Vagina (tissue), 2 donors: ENCODE measurements at places on chromosomes 1 and 21.

GRCh38 chr1:7366955-7367665 lies 404.0 kb upstream of the VAMP3 start:
- no peak for DNase-seq

- no peak for DNase-seq
Observed at GRCh38 chr21:42396799-42397745, 1.2 kb upstream of the TMPRSS3 start.

GRCh38 chr1:29454616-29455380 lies 218.5 kb downstream of the PTPRU start:
- no peak for DNase-seq

- no peak for DNase-seq
Observed at GRCh38 chr21:42427809-42428419, 24.2 kb downstream of the UBASH3A start.

- no peak for DNase-seq
Observed at GRCh38 chr1:235417086-235417697, 50.0 kb downstream of the TBCE start.

- DNase-seq: no peak
Observed at GRCh38 chr1:236815941-236816340, 20.8 kb downstream of the MTR start.

DNA sequence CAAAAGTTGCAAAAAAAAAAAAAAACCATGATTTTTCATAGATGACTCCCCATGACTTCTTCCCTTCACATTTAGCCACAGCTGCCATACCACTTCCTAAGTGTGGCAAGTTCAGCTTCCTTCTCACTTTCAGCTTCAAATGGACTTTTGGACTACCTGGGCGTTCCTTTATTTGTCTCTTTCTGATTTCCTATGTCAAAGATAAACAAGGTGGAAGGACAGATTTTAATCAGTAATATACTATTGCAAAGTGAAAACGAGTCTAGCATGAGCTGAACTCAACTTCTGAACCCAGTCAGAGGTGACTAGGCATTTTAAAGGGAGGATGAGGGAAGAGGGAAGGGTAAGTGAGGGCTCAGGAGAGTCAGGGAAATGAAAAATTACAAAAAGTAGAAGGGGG lies 14.4 kb upstream of the SCCPDH start:
- DNase-seq: no peak

GRCh38 chr1:155003766-155004351 lies 1.3 kb downstream of the ZBTB7B start:
- DNase-seq: peak; percentile 91

GRCh38 chr1:33060579-33061083 lies 20.3 kb upstream of the AZIN2 start:
- DNase-seq: no peak

GRCh38 chr21:34843562-34843961 lies 174.8 kb downstream of the CLIC6 start:
- no peak for DNase-seq

- no peak for DNase-seq
Observed at GRCh38 chr1:159030877-159031447, 21.3 kb downstream of the IFI16 start.

- no peak for DNase-seq
Observed at GRCh38 chr1:174550296-174550695, 102.5 kb downstream of the GPR52 start.

DNA sequence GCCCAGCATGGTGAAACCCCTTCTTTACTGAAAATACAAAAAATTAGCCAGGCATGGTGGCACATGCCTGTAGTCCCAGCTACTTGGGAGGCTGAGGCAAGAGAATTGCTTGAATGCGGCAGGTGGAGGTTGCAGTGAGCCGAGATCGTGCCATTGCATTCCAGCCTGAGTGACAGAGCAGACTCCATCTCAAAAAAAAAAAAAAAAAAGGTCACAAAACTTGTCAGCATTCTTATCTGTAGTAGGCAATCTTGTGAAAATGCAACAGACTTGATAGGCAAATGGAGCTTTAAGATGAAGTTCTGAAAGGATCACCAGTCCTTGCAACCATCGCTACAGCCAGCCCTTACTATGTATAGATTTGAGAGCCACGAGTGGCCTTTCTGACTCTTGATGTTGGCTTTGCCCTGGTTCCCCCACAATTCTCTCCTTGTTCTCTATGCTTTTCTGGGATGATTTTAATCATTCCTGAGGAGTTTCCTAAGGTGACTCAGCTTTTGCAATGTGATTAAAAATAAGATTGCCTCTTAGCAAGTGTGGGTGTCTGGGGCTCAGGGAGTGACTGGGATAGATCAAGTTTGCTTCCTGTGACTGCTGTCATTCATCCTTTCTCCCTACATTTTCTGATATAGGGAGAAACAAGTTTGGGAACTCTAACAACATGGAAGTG lies 7.1 kb upstream of the MAP1LC3C start:
- DNase-seq: no peak

GRCh38 chr1:16971341-16972188 lies 8.9 kb downstream of the MFAP2 start:
- no peak for DNase-seq

GRCh38 chr1:28028873-28029654 lies 59.3 kb downstream of the EYA3 start:
- DNase-seq: no peak

DNA sequence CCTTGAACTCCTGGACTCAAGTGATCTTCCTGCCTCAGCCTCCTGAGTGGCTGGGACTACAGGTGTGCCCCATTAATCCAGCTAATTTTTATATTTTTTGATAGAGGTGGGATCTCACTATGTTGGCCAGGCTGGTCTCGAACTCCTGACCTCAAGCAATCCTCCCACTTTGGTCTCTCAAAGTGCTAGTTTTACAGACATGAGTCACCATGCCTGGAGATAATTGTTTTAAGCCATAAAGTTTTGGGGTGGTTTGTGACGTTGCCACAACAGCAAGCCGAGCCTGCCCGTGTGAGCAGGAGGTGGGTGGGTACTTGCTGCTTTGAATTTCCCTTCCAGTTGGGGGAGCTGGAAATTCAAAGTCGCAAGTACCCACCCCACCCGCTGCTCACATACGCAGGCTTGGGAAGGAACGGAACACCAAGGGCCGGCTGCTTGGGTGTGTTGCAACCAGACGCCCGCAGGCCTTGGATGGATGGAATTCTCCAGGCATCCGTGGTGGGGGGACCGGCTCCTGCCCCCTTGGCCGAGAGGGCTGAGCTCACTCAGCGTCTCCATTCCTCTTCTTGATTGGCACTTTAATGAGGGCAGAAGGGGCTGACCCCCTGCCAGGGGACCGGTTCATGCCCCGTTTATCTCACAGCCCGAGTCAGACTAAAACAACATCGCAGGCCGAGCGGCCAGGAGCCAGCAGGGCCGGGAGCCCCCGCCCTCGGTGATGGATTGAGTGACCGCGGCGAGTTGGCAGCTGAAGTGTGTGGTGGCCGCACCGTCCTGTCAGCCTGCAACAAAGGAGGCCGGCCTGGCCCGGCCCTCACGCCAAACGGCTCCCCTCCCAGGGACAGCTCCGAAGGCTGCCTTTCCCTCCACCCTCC lies 78.1 kb downstream of the DHRS3 start:
- no peak for DNase-seq

DNA sequence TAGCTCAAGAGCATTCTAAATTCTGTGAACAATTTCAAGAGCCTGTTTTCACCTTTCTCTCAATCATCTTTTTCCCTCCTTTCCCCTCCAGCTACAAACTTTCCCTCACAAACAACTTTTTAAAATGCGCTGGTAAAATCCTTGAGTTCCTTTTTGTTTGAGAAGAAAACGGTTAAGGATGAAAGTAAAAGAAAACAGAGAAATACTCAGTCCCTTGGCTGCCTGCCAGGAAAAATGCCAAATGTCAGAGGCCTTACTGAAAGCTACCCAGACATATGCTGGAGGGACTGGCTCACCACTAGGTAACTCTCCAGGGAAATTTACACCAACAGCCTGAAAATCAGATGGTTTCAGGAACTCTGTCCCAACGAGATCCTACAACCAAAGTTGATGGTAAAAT lies 11.0 kb upstream of the SERBP1 start:
- DNase-seq: no peak

GRCh38 chr1:150083907-150084306 lies 16.3 kb downstream of the VPS45 start:
- DNase-seq: no peak

GRCh38 chr1:68280286-68280685 lies 48.0 kb upstream of the WLS start:
- no peak for DNase-seq

DNA sequence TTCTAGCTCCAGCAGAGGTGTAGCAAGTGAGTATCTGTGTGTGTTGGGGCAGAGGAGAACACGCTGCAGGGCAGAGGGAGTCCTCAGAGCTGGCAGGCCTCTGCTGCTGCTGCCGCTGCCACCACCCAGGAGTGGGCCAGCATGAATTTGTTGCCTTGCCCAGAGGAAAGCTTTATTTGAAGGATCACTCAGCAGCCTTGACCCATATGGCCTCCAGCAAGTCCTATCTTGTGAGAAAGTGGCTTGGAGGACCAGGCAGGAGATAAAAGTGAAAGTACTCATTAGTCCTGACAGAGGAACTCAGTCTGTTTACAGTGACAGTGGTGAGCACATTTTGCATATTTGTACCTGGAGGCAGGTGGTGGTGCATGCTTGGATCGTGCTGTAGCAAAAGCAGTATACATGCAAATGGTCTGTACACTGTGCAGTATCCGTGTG lies 3.1 kb downstream of the TRAF5 start:
- peak; percentile 62 for DNase-seq

DNA sequence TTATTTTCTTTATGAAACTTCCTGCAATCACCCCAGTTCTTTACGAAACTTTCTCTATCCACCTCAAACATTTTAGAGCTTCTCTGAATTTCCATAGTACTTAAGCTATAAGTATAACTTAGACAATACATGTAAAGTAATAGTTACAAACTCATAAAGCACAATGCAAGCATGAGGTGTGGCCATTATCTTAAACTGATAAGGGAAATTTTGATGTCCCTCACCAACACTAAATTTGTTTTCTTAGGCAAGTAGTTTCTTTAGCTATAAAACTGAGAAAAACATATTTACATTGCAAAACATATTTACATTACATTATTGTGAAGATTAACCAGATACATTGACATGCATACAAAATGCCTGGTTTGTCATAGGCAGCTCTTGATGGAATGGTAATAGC lies 146.4 kb upstream of the ATP1B1 start:
- no peak for DNase-seq

DNA sequence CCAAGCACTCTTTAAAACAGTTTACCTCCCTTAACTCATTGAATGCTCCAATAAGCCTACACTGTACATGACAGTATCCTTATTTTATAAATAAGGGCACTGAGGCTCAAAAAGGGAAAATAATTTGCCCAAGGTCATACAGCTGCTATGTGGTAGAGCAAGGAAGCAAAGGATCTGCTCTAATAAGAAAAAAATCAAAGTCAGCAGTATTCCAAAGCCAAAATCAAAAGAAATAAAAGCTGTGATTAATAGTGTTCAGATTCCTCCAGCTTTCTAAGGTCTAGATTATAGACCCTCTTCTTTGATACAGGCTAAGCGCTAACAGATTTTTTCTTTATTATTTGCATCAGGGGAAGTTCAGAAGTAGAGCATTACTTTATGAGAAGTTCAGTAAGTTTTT lies 39.3 kb downstream of the IL12RB2 start:
- DNase-seq: no peak

DNA sequence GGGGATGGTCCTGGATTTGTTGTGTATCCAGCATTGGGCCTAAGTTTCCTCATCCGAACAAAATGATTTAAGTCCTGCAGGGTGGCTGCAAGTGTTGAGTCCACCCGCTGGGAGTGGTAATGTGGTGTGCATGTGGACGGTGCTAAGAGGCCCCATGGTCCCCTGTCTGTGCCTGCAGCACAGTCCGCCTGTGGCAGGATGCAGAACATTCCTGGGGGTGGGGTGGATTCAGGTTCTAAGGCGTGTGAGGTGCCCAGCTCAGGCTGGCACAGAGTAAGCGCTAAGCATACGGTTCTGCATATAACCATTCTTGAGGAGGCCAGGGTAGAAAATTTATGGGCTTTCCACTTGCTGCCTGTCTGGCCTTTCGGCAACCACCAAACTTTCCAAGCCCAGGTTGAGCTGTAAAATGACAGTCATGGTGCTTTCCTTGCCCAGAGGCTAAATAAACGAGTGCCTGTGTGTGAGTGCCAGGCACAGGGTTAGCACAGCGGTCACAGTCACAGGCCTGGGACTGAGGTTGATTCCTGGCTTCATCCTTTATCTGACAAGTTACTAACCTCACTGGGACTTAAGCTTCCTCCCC lies 30.7 kb downstream of the SLC2A1 start:
- no peak for DNase-seq

DNA sequence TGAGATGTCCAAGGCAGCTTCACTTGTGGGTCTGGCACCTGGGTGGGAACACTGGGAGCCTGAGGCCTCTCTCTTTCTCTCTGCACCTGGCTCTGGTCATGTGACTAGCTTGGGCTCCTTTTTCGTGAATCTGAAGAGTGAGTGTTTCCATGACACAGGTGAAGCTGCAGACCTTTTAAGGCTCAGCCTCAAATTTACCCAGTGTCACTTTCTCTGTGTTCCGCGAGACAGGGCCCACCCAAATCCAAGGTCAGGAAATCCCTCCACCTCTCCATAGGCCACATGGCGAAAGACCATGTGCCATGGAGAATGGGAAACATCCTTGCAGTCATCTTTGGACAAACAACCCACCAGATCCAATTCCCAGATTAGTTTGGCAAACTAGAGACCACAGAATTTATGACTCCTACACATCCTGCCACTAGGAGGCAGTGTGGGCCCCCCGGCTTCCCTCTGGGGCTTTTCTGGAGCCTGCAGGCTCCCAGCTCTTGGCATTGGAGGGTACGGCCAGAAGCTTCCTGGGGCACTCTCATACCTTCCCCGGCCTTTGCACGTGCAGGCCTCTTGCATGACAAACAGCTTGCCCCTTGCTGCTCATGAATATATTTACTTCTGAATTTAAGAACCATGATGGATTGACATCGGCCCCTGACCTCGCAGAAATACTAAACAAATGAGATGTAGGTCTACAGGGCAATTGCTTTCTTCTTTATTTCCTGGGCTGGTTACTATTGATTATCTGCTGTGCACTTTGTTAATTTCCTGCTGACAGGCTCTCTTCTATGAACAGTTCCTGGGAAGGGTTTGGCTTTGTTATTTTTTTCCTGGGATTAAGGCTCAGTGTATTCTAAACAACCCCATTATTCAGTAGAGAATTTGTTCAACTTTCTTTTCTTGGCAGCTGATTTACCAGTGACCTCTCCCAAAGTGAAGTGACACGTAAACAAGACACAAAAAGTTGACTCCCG lies 180.7 kb downstream of the KAZN start:
- no peak for DNase-seq

GRCh38 chr21:46052703-46053651 lies 44.9 kb upstream of the COL6A2 start:
- peak; percentile 76 for DNase-seq

DNA sequence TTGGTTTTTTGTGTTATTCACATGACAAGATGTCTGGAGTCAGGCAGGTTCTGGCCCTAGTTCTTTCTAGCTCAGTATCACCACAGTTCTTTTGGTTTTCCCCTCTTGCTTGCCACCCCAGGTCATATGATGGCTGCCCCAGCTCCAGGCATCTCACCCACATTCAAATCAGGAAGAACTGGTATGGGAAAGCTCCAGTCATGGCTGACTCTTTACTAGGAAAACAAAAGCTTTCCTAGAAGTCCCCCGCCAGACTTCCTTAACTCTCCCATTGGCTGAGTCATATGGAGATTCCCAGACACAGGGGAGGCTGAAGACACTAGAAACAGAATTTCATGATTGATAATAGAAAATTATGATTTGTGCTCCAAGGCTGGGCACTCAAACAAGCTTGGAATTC lies 22.1 kb upstream of the EYA3 start:
- no peak for DNase-seq

GRCh38 chr1:3536420-3537195 lies 74.7 kb downstream of the MEGF6 start:
- DNase-seq: no peak
